ENCODE measurements at places on chromosomes 2 and 18.

DNA sequence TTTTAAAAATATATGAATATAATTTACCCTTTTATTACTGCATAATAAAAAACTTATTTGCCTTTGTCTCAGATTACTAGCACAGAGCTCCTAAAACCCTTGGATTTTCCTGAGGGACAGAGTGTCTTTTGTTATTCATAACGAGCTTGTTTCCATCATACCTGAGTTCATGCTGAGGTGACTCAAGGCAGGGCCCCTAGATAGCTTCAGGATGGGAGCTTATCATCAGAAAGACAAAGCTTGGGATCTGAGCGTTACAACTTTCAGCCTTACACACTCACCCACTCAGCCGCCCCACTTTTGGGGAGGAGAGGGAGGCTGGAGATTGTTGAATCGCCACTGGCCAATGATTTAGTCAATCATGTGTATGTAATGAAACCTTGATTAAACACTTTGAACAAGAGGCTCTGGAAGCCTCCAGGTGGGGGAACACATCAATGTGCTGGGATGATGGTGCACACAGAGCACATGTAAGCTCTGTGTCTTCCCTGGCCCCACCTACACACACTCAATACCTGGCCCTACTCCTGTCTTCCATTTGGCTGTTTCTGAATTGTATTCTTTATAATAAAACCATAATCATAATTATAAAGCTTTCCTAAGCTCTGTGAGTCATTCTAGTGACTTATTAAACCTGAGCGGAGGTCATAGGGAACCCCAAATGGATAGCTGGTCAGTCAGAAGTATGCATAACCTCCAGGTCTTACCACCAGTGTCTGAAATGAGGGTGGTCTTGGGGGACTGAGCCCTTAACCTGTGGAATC is 28.5 kb upstream of the DNAH7 start:
- DNase-seq = no peak

- DNase-seq = peak; percentile 23
Observed at GRCh38 chr2:177171418-177171865, 41.2 kb upstream of the HNRNPA3 start.

DNA sequence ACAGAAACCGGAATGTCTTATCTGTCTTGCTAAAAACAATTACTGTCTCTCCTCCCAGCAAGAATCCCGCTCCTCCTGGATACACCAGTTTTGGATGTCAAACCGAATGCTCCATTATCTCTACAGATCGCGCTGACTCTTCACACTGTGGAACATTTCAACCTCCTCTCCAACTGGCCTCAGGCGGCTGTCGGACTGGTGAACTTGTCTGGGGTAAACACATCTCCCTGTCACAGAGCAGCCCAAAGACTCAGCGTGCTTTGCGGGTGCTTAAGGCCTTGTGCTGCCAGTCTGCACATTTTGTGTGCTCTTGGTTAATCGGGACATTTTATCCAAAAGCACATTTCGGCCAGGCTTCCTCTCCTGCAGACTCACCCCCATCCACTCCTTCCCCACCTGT is 173.1 kb downstream of the ICOS start:
- no peak for DNase-seq

GRCh38 chr2:14982790-14983189 is 350.3 kb downstream of the LRATD1 start:
- no peak for DNase-seq

- DNase-seq = no peak
Observed at GRCh38 chr2:25115902-25116301, 52.5 kb downstream of the POMC start.

DNA sequence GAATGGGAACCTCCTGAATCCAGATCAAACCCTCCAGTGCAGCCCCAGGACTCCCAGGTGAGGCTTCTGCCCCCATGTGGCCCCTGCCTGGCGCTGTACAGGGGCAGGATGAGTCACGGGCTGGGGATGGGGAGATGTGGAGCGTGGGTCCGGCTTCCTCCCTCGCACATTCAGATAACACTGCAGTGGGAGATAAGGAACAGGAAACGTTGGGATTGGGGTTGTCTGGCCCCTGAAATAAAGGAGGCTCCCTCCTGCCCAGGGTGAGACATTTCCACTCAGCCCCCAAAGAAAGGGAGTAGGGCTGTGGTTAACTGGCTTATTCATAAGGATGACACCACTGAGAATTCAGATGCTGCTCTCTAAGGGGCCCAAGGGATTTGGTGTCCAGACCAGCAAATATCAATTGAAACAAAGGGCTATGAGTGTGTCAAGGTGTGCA is 30.7 kb downstream of the IGFBP5 start:
- no peak for DNase-seq

DNA sequence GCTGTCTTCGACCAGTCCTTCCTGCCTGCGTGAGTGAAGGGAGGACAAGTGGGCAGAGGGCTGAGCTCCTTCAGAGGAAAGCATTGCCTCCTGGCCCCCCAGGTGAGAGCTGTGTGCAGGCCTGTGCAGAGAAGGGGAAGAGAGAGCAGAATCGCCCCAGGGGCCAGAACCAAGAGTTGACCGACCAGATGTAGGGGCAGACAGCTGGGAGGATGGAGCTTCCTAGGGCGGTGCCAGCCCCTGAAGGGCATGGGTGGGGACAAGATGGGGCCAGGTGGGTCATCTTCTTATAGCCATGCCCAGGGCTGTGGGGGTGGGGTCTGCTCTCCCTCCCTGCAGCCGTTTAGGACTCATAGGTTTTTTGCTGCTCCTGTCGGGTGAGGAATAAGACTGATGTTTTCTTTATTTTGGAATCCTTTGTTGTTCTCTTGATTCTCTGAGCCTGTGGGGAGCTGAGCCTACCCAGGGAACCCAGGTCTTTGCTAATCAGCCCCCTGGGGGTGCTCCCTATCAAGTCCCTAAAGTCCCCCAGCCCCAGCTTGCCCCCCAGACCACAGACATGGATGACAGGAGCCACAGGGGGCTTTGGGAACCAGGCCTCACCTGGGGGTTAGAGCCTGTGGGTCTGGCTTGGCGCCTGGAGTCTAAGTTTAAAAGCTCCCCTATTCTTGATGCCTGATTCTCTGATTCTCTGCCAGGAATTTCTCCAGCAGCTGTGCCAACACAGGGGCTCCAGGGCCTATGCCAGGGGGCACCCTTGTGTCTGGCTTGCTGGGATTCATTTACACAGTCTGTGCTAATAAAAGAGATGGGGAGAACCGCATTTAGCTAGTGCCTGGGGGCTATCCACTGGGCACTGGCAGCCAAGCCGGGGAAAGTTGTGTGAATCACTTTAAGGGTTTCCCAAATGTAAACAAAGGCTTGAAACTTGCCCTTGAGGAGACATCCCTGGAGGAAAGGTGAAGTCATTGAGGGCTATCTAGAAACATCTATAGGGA is 9.3 kb upstream of the EFHD1 start:
- no peak for DNase-seq

GRCh38 chr2:129248198-129248597 is 731.3 kb upstream of the RAB6C start:
- DNase-seq = no peak

- DNase-seq = no peak
Observed at GRCh38 chr2:118134650-118135049, 46.4 kb downstream of the INSIG2 start.

GRCh38 chr2:200077210-200077650 is 121.8 kb downstream of the MAIP1 start:
- no peak for DNase-seq

GRCh38 chr18:62505669-62506494 is 16.9 kb upstream of the ZCCHC2 start:
- no peak for DNase-seq

- no peak for DNase-seq
Observed at GRCh38 chr18:75227535-75228296, 17.1 kb downstream of the TSHZ1 start.

Data from midbrain (tissue), 1 donor.